ENCODE measurements at places on chromosomes 16 and 17.
A peak's percentile ranks its signal among the peaks of the same experiment; 100 is the strongest.

GRCh38 chr17:37247825-37248224 is 128.0 kb upstream of the C17orf78 start:
- no peak for DNase-seq

- DNase-seq, result no peak
Observed at GRCh38 chr16:27025581-27025980, 41.1 kb upstream of the C16orf82 start.

- no peak for DNase-seq
Observed at GRCh38 chr17:67544364-67544955, 167.4 kb downstream of the PITPNC1 start.

DNA sequence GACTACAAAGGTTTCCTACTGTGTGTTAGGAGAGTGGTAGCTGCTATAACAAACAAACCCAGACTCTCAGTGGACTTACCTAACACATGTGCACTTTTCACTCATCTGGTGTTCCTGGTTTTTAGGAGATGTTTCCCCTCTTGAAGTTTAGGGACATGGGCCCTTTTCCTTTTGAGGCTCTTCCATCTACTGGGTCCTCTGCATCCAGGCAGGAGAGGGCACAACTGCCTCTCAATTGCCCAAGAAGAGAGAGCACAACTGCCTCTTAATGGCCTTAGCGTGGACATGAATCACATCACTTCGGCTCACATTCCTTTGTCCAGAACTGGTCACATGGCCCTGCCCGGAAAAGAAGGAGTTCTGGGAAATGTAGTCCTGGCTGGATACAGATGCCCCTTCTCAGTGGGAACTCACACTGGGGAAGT is 9.8 kb upstream of the TNRC6C start:
- DNase-seq, result no peak

DNA sequence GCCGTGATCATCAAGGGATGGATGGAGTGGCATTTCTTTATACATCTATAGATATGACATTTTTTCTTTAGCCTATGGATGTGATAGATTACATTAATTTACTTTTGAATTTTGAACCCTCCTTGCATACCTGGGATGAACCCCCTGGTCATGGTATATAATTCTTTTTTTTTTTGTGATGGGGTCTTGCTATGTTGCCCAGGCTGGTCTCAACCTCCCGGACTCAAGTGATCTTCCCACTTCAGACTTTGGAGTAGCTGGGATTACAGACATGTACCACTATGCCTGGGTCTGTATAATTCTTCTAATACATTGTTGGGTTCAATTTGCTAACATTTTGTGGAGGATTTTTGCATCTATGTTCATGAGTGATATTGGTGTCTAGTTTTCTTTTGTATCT is 1.7 kb upstream of the TNS4 start:
- DNase-seq, result no peak

DNA sequence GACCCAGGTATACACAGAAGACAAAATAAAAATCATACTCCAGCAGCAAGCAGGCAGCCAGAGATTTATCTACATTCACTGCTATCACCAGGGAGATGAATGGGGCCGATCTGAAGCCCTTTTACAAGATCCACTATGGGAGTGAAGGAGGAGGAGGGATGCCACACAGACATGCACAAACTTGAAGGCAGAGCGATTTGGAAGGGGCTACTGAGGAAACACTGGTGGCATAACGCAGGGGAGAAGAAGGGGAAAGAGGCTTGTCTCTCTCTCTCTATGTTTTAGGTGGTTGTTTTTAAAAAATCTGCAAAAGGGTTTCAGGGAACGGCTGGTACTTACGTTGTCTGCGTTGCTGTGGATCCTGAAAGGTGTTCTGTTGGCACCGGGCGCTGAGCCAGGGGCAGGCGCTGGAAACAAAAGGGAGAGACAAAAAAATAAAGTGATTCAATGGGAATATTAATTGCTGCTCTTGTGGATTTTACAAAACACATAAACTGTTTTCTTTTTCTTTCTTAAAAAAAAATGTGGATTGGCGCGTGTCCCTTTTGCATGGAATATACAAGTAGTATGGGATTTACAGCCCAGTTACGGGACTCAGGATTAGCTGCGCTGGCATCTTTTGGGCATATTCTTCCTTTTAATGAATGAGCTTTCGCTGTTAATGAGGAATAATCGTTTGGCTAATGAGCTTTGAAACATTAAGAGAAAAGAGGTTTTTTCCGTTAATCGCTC is 255.3 kb upstream of the PMFBP1 start:
- DNase-seq, result no peak

- peak; percentile 5 for DNase-seq
Observed at GRCh38 chr17:41404024-41404671, 6.7 kb upstream of the KRT31 start.

GRCh38 chr16:88706965-88707826 is 893 bp downstream of the CTU2 start:
- no peak for DNase-seq

DNA sequence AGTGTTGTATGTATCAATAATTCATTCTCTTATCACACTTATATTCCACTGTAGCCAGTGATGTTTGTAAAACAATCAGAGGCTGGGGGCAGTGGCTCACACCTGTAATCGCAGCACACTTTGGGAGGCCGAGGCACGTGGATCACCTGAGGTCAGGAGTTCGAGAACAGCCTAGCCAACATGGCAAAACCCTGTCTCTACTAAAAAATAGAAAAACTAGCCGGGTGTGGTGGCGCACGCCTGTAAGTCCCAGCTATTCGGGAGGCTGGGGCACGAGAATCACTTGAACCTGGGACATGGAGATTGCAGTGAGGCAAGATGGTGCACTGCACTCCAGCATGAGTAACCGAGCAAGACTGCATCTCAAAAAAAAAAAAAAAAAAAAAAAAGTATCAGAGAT is 217.0 kb downstream of the CPPED1 start:
- DNase-seq, result no peak

DNA sequence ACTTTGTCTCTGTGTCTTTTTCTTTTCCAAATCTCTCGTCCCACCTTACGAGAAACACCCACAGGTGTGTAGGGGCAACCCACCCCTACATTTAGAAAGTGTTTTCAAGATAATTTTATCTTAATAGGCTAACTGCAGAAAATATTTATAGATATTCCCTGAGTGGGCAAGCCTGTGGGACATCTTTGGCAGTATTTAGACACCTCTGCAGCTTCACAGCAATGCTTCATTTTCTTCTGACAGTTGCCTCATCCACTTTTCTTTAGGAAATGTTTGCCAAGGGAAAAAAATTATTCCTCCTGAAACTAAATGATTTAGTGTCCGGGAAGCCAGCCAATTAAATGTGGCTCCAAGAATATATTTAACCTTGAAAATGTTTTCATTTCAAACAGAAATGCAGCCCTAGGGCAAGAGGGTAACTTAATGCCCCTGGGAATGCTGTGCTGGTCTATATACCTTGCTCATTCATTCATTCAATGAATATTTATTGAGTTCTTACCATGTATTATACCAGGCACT is 290.4 kb downstream of the ABCC12 start:
- DNase-seq, result no peak

DNA sequence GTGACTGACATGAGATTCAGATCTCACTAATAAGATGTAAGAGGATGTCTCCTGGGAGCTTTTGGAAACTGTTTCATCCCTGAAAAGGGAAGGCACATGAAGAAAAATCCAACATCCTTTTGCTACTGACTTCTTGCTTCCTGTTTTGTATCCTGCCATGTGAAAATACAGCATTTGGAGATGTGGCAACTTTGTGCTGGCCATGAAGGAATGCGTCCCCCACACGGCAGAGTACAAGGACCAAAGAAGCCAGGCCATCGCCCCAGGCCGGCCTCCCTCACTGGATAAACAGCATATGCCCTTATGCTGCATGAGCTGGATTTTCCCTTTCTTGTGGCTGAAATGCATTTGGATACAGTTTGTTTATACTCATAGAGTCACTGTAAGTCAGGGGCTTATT is 5.5 kb upstream of the HASPIN start:
- no peak for DNase-seq

GRCh38 chr16:57601801-57602478 is 26.5 kb upstream of the ADGRG1 start:
- DNase-seq, result no peak

DNA sequence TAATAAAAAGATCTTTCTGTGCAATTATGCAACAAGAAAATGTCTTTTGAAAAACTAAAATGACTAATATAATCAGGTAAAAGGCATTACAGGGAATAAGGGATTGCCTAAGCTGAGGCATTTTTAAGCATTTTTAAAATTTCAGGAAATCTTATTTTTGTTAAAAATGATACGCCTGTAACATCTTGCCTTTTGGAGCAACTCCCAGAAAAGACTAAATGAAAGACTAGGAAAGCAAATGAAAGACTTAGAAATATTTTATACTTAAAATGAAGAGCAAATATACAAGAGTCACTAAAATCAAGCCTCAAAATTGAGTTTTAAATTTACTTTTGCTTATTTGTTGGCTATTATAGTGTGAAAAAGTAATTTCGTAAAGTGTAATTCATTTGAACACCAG is 55.8 kb downstream of the DUSP14 start:
- no peak for DNase-seq

DNA sequence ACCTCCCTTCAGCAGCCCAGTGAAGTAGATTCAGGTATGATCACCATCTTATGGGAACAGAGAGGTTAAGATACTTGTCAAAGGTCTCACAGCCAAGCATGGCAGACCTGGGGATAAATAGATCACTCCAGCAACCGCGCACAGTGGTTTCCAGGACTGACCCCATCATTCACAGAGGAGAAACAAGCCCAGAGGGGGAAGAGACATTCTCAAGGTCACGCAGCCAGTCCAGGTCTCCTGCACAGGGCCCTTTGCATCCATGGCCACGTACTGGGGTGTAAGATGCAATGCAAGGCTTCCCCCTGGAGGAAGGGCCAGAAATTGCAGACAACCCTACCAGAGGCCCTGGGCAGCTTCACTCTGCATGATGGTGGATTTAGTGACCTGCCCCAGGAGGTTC is 19.9 kb downstream of the TLE7 start:
- no peak for DNase-seq

- DNase-seq, result no peak
Observed at GRCh38 chr17:50931144-50931908, 65.2 kb upstream of the TOB1 start.

Data from T-helper 2 cell (primary cell).